ENCODE measurements at places on chromosomes 13 and 19. TPM values are rescaled to one million over a fixed set of nuclear protein-coding genes. Genes with fewer than 3 reads are reported as not detected.

DNA sequence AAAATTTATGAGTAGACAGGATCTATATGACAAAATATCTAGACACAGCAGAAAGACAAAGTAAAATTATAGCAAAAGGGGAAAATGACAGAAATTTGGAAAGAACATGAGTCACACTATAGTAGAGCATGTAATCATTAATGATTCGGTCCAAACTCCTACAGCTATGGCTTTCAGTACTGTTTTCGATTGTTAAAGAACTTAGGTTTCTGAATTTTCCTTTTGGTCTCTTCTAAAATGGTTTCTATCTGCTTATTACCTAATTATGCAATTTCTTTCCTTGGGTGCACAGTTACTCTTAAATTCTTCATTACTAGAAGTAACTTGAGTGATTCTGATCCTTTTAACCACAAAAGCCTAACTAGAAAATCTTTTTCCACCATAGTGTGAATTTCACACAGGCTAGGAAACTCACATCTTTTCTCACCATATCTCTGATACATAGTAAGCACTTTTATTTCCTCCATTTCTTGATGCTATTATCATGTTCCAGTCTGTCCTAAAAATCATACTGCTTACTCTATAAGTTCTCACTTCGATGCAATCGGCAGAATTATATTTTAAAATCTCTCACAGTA lies 1101.4 kb downstream of the PCDH9 start:
- no peak for DNase-seq

DNA sequence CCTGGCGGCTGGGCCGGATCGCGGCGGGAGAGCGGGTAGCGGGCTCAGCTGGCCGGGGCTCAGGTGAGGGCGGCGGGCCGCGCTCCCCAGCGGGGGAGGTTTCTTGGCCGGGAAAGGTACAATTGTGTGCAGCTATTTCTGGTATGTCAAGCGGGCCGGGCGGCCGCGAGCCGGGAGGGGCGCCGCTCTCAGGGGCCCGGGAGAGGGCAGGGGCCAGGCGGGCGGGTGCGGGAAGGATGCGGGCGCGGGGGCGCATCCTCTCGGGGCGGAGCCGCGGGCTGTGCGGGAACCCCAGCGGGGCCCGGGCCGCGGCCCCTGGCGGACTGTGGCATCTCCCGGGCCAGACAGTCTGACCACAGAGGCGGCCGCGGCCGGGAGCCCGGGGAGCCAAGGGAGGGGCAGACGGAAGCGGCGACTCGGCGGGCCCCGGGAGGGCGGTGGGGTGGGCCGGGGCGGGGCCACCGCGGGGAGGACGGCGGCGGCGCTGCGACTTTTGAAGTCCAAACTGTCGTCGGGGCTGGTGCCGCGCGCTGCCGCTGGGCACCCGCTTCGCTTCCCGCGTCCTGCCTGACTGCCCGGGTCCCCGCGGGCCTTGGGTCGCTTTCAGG lies at the start of gene LMO7:
Gene LMO7, plus strand, starts transcription at position 503 of the 608 bp plus-strand sequence. CDS start 328 bp downstream, outside the sequence.
- DNase-seq = peak; percentile 23

GRCh38 chr13:41299316-41300094 lies 11.6 kb upstream of the NAA16 start:
- no peak for DNase-seq

DNA sequence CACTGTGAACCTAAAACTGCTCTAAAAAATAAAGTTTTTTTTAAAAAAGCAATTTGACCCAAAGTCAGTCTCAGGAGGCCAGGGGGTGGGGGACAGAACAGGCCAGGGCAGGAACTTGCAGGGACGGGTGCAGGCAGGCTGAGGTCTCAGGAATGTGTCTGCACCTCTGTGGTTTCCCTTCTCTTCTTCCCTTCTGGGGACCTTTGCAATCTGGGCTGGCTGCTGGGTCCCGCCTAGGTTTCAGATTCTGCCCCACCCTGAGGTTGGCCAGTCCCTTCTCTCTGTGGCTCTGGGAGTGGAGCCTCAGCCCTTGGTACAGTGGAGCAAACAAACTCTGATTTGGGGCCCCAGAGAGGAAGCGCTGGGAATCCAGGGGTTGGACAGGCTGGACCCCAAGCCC lies 5.3 kb upstream of the F2RL3 start:
- DNase-seq = no peak

DNA sequence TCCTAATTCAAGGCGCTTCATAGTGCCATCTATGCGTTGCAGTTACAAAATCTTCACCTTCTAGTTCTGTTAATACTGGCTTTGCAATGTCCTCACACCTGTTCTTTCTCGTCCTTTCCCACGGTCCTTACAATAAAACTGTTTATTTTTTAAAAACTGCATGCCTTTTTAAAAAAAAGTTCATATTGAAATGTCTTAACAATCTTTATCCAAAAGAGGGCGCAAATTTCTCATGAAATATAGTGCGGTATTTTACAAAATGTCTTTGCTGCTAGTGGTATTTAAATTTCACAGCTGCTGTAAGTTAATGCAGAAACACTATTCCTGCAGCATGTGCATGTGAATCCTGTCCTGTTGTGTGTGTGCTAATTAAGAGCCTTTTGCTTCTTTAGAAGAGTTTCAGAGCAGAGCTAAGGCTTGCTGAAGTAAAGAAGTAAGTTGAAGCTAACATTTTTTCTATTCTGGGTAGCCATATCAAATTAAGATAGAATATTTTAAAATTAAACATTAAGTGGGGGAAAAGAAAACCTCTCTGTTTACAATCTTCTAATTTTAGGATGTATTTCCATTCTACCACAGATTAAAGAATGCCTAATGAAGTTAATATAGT lies 15.8 kb upstream of the CLDN10 start:
- no peak for DNase-seq

DNA sequence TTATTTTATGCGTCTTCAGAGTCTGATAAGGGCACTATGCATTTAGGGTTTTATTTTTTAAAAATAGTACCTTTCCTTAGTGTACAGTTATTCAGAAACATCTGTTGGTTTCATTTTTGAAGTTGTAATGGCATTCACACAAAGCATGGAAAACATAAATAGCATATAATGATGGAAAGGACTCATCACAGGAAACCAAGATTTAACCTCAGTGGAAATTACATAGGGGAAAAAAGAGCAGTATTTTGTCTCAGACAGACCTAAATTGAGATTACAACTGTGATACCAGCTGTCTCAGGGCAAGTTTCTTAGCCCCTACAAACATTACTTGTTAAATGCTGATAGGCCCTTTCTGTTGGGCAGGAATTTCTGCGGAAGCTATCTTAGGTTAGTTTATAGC lies 57.2 kb downstream of the NHLRC3 start:
- no peak for DNase-seq

DNA sequence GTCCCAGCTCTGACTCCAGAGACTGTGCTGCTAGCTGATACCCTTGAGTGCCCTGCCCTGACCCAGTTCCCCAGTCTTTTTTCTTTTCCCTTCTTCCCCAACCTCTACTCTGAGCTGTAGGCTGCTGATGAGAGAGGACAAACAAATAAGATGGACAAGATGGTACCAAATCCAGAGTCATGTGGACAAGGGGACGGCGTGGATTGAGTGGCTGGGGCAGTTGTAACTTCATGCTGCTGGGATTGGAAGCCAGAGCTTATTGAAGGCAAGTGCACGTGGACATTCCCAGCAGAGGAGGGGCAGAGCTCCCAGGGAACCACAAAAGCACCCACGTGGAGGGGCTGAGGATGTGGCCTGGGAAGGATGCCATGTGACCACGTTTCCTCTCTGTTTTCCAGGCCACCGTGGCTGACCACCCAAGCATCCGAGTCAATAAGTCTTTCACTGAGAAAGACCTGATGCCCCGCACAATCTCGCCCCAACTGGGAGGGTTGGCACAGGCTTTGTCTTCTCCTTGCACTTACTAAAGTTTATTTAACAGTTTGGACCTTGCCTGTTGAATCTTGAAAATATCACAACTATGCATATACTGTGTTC lies 323.3 kb upstream of the ZNF507 start:
- DNase-seq = no peak

DNA sequence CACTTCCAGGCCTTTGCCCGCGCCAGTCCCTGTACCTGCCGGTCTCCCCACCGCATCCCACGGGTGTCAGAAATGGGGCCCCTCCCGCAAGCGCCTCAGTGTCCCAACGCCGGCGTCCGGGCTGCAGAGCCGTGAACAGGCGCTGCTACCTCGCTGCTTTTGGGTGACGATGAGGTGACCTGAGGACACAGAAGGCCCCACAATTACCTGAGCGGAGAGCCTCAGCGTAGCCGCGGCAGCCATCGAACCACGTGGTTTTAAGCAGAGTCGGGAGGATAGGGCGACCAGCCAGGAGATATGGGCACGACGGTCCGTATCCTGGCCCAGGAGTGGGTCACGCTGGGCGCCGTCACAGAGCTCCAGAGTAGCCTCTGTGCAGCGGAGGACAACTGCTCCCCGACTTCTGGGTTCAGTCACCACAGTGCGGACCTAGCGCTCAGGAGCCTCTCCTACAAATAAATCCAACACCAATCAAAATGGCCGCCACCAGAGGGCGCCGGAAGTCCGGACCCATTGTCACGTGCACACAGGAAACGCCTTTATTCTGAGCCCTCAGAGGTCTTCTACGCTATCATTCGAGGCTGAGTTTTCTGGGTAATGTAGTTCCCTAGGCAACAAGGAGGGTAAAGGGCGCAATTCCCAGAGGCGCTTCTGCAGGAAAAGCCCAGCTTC lies at the start of gene ZNF814:
Gene ZNF814, minus strand, starts transcription at position 478 of the 672 bp plus-strand sequence. Its CDS starts 235 bp downstream, at position 243.
- peak; percentile 39 for DNase-seq

DNA sequence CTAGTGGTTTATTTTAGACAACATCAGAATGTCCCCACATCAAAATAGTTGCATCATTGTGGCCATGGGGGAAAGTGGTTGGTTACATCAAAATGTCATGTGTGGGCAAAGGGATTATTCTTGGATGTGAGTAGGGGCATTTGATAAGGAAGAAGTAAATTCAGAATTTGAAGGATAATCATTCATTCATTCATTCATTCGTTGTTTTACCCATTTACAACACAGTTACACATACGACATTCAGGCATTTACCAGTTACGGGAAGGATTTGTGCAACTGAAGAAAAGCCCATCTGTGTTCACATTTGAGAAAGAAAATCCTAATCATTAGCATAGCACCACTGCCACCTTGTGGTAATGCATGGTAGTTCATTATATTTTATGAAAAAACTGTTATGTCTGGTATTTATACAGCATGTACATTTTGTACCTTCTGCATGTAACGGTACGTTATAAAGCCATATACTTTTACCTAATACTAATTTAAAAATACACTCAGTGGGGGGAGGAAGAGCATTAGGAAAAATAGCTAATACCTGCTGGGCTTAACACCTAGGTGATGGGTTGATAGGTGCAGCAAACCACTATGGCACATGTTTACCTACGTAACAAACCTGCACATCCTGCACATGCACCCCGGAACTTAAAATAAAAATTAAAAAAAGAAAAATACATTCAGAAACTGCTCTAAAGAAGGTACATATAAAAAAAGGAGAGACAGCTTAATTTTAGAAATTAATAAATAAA lies 62.1 kb downstream of the DGKH start:
- DNase-seq = peak; percentile 51

- DNase-seq = no peak
These were observed 10.1 kb downstream of the EPS15L1 start for GRCh38 chr19:16461630-16462051.

DNA sequence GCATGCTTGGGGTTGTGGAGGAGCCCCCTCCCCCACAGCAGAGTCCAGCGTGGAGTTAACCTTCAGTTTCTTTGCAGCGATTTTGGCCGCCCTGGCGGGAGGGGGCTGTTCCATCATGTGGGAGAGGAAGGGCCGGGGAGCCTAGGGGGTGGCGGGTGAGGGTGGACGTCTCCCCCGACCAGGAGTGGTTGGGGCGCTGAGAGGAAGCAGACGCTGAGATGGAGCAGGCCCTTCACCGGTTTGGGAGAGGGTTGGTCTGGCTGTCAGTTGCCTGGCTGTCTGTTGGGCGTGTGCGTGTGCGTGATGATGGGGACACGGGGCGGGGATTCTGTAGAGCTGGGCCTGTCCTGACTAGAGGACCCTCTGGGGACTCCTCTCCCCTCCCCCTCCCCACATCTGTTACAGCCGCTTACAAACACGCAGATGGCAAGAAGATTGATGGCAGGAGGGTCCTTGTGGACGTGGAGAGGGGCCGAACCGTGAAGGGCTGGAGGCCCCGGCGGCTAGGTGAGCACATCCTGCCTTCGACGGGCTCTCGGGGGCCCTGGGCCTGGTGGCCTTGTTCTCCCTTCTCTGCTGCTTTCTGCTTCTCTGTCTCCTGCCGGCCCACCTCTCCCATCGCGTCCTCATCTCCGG lies 9.8 kb upstream of the LIN7B start:
- no peak for DNase-seq

DNA sequence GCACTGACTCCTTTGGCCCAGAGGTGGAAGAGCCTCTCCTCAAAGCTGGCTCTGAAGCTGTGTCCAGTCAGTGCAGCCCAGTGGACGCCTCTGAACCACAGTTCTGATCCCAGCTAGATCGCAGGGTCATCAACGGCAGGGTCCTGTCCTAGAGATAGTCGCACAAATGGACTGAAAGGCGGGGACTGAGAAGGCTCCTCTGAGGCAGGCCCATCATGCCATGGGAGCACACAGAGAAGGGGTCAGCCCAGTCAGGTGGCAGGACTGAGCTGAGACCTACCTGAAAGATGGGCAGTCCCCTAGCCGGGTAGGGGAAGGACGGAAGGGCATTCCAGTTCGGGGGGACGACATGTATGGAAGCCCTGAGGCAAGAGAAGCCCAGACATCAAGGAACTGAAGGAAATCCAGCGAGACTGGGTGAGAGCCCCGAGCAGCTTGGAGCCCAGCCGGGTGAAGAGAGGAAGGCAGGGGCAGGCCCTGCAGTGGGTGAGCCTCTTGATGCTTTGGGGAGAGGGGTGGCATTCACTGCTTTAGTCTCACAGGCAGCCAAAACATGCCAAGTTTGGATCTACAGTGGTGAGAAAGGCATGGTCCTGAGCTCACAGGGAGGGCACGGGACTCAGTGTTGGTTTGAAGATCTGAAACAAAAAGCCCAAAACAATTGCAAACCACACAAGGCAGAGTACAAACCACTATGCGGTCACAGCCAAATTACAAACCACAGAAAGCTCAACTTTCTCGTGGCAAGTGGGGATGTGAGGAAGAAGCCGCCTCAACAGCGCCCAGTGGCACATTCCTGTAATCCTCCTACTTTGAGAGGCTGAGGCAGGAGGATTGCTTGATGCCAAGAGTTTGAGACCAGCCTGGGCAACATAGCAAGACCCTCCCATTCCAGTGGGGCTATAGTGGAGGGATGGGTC lies 10.0 kb downstream of the CALM3 start:
- DNase-seq = peak; percentile 48

- no peak for DNase-seq
These were observed 1163.4 kb upstream of the ATXN8OS start for GRCh38 chr13:68944272-68944671.

GRCh38 chr13:99310382-99311031 lies 3.3 kb upstream of the GPR183 start:
- no peak for DNase-seq

CBLC gene
- total RNA-seq = 0.54 TPM

BRCA2 gene
- 1.9 TPM for total RNA-seq

APLP1 gene
- not detected for total RNA-seq

METTL21C gene
- total RNA-seq = not detected

KLF1 gene
- 71.4 TPM for total RNA-seq

PCDH8 gene
- 0.27 TPM for total RNA-seq

SLC25A41 gene
- total RNA-seq = not detected

KCNN1 gene
- total RNA-seq = under 0.01 TPM

PROZ gene
- total RNA-seq = not detected

All from hematopoietic multipotent progenitor cell (in vitro differentiated cells).